ENCODE measurements at places on chromosomes 4 and X.

- DNase-seq: no peak
These were observed 6.9 kb downstream of the PJA1 start for GRCh38 chrX:69158166-69158980.

- no peak for DNase-seq
These were observed 62.4 kb downstream of the TMEM165 start for GRCh38 chr4:55458164-55458563.

GRCh38 chr4:1271686-1272085 is 18.0 kb upstream of the MAEA start:
- DNase-seq: no peak

GRCh38 chr4:149933883-149934282 is 118.2 kb upstream of the IQCM start:
- DNase-seq: no peak

GRCh38 chrX:2962381-2962780 is 33.2 kb upstream of the ARSD start:
- DNase-seq: no peak

- no peak for DNase-seq
These were observed 123.6 kb upstream of the NR3C2 start for GRCh38 chr4:148565801-148566200.

- no peak for DNase-seq
These were observed 544.7 kb downstream of the NLGN4X start for GRCh38 chrX:5683996-5684395.

DNA sequence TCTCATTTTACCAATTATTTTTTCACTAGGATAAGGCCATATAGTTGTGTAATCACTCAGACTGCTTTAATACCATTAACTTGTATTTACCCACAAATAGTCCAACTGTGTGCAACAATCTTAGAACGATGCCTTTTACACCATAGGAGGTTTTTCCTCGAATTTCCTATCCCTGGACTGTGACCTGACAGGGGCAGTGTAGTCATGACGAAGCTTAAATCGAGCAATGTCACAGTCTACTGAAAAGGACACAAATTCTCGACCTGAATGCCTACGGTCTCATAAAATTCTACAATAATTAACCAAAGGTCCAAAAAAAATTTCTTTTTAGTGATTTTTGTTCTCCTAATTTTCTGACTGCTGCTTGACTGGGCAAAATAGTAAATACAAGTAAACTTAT is 208.9 kb downstream of the ADAMTS3 start:
- no peak for DNase-seq

GRCh38 chr4:3715855-3716630 is 50.1 kb upstream of the ADRA2C start:
- DNase-seq: no peak

DNA sequence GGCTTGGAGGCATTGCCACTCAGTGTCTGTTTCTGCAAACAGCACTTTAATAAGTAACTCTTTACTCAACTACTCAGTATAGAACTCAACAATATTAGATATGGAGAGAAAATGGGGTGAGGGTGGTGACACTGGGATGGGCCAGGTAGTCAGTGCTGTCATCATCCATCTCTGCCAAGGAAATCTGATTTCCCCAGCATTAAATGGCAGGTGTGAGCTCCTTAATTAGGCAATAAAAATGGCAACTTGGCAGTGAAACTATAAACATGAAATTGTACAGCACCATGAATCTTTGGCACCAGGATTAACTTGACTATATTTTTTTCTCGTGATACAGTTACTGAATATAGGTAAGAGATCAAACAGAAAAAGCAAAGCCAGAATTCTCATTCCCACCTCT is 146.2 kb downstream of the GLRA2 start:
- no peak for DNase-seq

GRCh38 chr4:139556071-139556723 is at the start of gene SETD7:
TSS of gene SETD7 (minus strand) at chr4:139556219. CDS start at chr4:139556137, 82 bp downstream.
- peak; percentile 31 for DNase-seq

DNA sequence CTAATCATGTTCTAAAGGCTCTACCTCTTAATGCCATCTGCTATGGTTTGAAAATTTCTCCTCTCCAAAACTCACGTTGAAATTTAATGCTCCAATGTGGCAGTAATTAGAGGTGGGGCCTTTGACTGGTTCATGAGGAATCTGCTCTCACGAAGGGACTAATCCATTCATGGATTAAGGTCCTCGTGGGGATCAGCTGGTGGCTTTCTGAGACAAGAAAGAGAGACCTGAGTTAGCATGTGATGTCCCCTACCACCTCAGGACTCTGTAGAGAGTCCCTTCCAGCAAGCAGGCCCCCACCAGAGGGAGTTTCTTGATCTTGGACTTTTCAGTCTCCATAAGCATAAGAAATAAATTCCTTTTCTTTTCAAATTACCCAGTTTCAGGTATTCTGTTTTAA is 65.3 kb downstream of the WDFY3 start:
- DNase-seq: no peak

DNA sequence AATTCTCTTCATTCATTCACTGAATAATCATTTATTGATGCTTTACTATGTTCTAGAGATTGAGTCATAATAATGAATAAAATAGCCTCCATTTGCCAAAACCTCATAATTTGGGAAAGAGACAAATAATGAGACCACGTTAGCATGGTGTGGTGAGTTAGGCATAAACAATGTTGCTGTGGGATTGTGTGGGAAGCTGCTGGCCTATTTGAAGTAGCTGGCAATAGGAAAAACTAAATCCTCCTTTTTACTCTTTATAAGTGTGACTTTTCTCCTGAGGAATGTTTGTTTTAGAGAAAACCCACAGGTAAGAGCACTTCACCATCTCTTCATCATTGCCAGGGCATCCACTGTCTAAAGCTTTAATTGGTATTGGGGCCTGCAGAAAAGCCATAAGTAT is 95.3 kb downstream of the AREG start:
- DNase-seq: no peak

- DNase-seq: no peak
These were observed 50.2 kb upstream of the BCOR start for GRCh38 chrX:40147971-40148370.

DNA sequence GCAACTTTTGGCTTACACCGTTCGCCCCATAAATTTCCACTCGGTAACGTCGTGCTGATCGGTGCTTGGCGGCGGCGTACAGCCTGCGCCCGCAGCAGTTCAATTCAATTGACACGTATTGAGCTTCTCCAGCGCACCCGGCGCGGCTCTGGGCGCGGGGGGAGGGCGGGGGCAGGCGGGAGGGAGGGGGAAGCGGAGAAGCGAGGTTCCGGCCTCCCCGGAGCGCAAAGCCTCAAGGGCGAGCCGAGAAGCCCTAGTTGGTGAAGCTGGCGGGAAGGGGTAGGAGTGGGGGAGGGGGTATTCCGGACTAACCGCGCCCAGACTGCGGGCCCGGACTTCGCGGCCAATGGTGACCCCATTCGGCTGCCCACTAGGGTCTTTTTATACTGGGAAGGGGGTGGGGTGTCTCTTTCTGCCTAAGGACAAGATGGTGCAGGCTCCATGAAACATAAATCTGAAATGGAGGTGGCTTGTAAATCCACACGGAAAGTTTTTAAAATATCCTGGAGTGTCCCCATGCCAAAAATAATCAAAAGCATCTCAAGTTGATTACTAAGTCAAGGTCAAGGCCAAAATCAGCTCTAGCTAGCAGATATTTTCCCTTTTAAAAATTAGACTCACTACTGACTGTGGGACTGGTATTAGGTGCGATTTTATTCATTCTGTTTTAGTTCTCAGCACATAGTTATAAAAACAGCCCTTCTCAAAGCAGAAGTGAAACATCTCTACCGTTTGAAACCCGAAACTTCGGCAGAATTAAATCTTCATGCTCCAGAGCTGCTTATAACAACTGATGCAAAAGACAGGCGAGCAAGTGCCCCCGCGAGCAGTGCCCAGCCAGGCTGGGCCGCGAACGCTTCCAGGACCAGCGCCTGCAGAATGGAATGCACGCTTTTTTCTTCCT is 1.5 kb upstream of the BCOR start:
- DNase-seq: no peak

GRCh38 chr4:158322109-158322508 is 111.8 kb downstream of the TMEM144 start:
- DNase-seq: no peak
